ENCODE measurements at places on chromosomes 2 and 18.

DNA sequence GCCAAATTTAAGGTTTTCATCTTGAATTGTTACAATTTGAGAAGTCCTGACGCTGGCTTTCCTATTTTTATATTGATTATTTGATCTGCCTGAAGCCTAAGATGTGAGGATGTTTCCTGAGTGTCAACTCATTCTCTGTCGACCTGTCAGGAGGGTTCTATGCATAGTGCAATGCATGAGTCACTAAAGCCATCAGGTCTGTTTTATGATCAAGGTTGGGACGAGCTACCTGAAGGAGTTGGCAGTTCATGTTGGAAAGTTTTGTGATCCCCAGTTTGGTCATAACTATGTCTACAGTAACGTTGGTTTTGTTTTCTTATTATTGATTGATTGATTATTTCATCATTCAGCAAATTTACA is 71.2 kb downstream of the NABP1 start:
- no peak for DNase-seq

DNA sequence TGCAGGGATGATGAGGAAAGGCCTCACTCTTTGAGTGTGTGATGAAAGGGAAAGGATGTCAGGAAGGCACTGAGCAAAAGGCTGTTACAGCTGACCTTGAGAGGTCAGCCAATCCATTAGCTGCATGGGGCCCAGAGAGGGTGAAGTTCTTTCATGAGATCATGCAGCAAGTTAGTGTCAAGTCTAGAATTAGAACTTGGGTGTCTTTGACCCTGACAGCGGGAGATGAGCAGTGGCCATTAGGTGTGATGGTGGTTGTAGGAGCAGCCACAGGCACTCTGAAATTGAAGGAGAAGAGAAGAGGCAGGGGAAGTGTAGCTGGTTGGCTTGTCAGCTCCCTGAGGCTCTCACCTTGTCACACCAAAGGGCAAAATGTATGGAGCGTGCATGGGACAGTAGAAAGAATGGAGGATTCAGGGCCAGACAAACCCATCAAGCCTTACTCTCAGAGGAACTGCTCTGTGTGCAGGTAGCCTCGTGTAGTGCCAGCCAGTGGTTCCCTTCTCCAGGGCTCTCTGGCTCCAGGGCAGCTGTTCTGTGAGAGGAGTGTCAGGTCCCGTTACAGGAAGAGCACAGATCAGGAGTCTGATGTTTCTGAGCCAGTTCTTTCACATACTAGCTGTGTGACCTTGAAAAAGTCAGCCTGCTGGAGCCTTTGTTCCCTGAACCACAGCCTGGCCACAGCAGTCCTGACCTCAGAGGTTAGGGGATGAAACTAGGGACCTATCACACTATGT is 35.9 kb downstream of the MAP4K4 start:
- DNase-seq: no peak

GRCh38 chr2:133734716-133735495 is 166.6 kb upstream of the NCKAP5 start:
- DNase-seq: peak; percentile 34

DNA sequence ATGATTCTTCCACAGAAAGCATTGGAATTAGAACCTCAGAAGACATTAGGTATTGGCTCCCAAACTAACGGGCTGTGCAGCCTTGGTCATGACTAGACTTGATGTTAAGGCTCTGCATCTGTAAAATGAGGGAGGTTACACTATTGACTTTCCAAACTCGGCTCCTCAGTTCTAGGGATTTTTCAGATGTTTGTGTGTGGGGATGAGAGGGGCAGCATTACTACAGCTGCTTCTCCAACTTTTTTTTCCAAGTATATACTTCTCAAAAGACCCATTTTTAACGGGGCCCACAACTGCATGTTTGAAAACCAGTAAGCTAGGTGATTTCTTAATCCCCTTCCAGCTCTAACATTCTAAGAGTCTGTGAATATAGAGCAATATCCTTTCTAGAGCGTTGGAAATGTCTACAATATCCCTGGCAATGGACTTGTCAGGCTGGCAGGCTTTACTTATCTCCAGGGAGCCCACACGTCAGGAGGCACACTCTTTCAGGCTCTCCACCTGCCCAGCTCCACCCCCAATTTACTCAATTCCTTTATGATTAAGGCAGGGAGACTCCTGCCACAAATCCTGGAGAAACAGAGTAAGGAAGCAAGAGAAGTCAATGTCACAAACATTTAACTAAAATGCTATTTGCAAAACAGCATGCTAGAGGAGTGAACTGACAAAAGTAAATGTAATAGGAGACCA is 844 bp upstream of the MPV17 start:
- no peak for DNase-seq

GRCh38 chr2:26011990-26012856 is 21.7 kb upstream of the RAB10 start:
- DNase-seq: no peak

GRCh38 chr2:100000915-100001707 is 141.3 kb downstream of the AFF3 start:
- DNase-seq: no peak

DNA sequence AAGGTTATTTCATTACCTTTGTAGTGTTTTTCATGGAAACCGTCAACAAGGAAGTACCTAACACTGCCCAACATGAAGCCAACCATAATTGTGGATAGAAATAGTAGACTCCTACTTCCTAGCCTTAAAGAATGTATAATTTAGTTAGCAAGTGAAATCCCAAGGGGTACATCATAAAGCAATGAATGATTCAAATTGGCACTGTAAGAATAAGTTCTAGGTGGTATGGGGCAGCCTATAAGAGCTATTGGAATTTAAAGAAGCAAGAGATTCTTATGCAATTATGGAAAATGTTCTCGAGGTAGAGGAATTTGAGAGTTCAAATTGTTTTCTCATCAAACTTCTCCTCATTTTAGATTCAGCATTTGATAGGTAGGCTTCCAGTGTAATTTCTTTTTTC is 157.9 kb downstream of the FMNL2 start:
- DNase-seq: no peak

- DNase-seq: no peak
Measured at GRCh38 chr18:49076654-49077166, 125.9 kb upstream of the SMAD7 start.

DNA sequence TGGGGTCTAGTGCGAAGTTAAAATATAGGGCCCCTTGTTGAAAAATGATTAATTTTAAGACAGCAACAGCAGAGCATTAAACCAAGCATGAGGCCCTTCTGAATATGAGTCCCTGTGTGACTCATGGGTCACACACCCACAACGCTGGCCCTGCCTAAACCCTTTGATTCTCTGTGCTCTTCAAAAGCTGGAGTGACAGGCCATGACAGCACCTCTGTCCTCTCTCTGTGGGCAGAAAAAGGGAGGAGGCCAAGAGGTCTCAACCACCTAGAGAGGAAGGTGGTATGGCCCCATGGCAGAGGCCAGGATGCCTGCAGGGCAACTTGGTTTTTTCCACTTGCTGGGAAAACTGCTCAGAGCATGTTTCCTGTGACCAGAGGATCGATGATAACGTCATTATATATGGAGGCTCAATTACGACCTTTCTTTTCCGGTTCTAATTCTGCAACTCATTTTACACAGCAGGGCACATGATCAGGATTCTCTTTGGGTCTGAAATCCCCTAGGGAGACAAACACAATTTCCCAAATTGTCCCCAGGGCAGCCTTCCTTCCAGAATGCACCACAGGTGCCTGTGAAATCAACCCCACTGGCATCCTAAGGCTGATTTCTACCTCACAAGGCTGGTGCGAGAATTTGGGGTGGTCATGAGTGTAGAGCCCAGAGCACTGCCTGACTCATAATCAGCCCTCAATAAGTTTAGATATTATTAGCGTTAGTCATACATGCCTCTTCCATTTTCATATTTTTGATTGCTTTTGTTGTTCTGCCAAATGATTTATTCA is 102.0 kb upstream of the PPP1CB start:
- no peak for DNase-seq

- DNase-seq: no peak
Measured at GRCh38 chr2:14633061-14633460, 544 bp downstream of the LRATD1 start.

- no peak for DNase-seq
Measured at GRCh38 chr2:134634054-134634753, 84.6 kb downstream of the TMEM163 start.

GRCh38 chr2:120368086-120368485 is 22.1 kb downstream of the INHBB start:
- no peak for DNase-seq

- DNase-seq: no peak
Measured at GRCh38 chr18:62566199-62566598, 43.4 kb downstream of the ZCCHC2 start.

DNA sequence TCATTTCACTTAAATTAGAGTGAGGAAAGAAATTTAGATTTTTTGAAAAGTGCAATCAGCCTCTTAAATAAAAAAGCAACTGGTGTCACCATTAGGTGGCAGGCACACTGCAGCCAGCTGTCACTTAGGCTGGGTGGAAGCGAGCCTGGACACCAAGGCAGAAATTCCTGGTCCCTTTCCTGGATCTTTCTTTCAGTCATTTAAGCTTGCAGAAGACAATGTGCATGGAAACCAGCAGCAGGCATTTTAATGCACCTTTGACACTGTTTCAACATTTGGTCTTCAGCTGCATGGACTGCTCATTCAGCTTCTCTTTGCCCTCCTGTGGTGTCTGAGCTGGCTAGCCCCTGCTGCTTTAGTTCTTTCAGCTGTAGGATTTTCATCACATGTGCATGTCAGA is 61.0 kb downstream of the AQP4 start:
- no peak for DNase-seq

GRCh38 chr18:80115035-80115434 is 6.0 kb downstream of the ADNP2 start:
- no peak for DNase-seq

DNA sequence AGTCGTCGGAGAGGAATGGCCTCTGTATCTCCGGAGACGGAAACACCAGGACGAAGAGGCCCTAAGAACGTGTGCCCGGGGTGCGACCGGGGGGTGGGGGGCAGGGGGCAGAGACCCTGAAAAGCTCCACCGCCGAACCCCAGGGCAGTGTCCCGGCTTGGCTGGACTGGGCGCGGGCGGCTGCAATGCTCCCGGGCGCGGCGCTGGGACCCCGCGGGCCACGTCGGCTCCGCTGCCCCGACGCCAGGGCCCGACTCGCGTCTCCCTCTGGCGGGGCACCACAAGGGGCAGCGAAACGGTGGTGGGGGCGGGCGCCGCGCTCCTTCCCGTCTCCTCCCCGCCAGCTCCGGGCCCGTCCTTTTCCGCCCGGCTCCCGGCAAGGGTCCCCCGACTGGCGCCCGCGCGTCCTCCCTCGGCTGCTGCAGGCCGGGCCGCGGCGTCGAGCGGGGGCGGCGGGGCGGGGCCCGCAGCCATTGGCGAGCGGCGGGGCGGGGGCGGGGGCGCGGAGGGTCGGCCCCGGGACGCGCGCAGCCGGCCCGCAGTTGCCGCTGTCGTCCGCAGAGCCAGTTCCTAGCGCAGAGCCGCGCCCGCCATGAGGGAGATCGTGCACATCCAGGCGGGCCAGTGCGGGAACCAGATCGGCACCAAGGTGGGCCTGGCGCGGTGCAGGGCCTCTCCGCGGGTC is at the start of gene TUBB6:
Gene TUBB6, plus strand, starts transcription at position 541 of the 685 bp plus-strand sequence. Its CDS starts 52 bp downstream, at position 593.
- DNase-seq: no peak

DNA sequence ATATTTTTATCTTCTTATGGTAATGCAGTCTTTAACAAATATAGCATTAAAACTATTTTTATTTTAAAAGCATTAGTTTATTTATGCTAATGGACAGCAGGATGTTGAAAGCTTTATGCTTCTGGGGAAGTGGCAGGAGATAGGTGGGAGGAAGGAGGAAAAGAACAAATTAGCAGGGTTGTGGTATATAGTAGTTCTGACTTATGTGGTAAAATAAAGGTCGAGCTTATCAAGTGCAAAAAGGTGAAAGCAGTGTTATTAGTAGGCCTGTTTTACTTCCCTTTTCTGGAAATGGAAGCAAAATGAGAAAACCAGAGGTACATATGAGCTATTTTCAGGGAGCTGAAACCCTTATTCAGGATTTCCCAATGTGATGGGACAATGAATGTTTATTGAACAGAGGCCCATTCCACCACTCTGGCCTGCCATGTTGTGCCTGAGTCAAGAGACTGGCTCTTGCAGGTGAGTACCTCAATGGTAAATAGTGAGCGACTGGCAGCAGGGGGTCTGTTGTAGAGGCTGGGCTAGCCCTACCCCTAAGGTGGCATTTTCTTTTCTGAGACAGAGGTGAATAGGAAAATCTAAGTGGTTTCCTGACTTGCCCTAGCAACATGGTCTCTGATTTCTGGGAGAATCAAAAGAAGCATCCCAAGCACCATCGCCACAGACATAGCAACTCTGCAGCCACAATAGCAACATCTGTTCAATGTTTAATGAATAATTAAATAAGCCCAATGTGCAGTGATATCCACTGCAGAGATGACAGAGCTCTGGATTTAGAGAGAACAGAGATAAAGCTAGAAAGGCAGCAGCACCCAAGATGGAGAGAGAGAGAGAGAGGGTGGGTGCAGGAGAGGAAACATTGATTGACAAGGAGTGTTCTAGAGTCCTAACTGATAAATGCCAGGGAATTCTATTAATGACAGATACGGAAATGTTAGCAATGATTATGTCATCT is 119.7 kb downstream of the UPP2 start:
- DNase-seq: no peak

- no peak for DNase-seq
Measured at GRCh38 chr2:224466304-224466895, 64.5 kb upstream of the FAM124B start.

- no peak for DNase-seq
Measured at GRCh38 chr2:230589025-230589424, 123.6 kb upstream of the CAB39 start.
